Gastroesophageal sphincter (tissue), 4 donors: ENCODE measurements at places on chromosomes 5 and 9.

DNA sequence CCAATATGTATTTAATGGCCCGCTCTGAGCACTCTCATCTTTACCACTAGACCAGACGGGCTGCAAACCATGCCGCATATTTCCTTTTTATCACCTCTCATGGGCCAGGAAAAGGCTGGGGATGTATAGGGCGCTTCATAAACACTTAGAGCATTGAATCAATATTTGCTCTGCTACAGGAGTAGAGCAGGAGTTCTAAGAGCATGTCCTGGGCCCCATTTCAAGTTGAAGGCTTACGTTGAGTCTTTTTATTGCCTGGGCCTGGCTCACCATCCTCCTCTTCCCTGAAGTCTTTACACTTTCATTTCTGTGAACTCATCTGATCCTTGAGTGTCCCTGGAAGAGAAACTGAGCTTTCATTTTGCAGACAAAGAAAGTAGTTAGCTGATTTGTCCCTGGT is 112.4 kb downstream of the FSTL4 start:
- no peak for ATAC-seq

DNA sequence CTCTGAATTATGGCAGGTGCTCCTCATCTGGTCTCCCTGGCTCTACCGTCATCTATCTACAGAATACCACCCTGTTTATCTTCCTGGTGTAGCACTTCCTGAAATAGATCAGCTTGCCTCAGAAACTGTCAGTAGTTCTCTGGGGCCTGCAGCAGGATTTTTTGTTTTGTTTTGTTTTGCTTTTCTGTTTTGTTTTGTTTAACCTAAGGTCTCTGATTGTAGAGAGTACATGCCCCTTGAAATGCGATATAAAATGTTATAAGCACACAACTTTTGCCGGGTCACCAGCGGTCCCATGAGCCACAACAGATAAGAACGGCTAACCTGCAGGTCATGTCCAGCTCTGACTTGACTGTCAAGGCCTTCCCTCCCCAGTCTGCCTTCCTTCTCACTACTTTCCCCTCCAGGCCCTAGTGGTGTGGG is 26.6 kb upstream of the CREBRF start:
- ATAC-seq = no peak

DNA sequence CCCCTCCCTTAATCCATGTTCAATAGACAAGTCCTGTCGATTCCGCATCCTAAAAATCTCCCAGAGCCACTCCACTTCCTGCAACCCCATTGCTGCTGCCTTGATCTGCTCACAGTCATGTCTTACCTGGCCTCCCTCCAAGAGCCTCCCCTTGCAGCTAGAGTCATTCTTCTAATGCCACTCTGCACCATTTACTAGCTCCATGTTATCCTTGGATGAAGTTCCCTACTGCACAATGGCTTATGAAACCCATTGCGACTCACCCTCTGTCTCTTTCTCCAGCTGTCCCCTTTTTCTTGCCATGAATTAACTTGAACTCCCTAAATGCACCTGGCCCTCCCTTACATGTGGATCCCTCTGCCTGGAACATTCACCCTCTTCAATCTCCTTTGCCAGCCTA is 39.5 kb downstream of the MEGF10 start:
- no peak for ATAC-seq

DNA sequence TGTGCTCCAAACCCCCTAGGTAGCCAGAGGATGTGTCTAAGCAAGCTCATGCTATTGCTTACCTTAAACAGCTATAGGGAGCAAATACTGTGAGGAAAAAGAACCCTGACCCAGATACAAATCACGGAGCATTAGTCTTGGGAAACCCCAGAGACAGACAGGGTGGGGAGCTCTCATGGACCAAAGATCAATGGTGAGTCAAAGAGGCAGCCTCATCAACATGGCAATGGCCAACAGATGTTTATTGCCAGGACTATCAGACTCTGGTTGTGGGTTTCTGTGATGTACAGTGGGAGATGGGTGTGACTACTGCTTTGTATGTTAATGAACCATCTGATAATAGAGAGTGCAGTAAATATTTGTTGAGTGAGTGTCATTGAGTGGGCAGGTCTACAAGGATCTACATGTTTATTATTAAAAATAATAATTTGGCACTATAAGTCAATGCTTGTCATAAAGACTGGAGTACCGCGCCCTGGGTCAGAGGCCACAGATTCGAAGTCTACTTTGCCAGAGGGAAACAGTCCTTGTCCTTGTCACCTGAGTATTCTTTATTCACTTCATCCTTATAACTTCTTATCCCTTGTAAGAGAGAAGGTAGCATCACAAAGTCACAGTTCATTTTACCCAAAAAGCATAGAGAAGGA is 56.5 kb upstream of the RAI14 start:
- no peak for ATAC-seq

DNA sequence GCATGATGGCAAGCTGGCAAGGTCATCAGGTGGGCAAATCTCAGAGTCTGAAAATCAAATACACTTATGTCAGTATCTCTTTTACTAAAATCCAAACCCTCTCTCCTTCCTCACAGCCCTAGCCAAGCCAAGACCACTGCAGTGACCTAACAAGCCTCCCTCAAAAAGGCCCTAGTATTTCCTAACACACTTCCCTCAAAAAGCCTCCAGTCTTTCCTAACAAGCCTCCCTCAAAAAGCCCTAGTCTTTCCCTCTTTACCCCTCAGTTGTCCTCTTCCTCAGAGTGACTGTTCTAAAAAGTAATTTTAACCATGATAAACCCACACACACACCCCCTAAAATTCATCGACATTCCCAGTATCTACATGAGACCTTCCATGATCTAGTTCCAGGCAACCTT is 140.0 kb downstream of the CDK5RAP2 start:
- no peak for ATAC-seq

GRCh38 chr9:124594225-124594624 is 87.0 kb upstream of the NR5A1 start:
- no peak for ATAC-seq

DNA sequence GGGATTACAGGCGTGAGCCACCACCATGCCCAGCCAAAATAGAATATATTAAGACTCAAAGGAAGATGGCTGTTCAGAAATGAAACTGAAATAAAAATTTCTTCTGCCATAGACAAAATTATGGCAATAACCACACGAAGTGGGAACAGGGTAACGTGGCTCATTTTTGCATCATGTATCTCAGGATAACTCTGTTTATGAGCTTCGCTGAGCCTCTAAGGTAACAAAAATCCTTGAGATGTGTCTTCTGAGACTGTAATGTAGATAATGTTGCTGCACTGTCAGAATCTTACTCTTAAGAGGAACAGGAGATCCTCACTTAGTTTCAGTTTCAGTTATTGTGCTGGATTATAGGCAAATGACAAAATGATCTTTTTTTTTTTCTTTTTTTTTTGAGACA is 153.8 kb downstream of the GOLPH3 start:
- ATAC-seq = no peak

- no peak for ATAC-seq
These were observed 95.4 kb upstream of the PRDM9 start for GRCh38 chr5:23411994-23412393.

DNA sequence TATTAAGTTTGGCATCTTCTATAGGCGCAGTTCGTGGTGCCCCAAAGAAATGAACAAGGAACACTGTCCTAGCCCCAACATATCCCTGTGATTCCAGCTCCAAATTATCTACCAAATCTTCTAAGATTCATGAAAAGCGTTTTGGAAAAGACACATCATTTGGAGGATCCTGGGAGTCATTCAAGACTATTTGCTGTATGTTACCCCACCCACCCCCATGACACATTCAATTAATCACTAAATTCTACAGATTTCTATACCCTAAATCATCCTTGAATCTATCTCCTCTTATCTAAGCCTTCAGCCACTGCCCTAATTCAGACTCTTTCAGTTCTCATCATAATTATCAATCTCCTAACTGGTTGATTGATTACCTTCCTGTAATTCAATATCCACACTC is 5.5 kb upstream of the RUSC2 start:
- ATAC-seq = no peak

DNA sequence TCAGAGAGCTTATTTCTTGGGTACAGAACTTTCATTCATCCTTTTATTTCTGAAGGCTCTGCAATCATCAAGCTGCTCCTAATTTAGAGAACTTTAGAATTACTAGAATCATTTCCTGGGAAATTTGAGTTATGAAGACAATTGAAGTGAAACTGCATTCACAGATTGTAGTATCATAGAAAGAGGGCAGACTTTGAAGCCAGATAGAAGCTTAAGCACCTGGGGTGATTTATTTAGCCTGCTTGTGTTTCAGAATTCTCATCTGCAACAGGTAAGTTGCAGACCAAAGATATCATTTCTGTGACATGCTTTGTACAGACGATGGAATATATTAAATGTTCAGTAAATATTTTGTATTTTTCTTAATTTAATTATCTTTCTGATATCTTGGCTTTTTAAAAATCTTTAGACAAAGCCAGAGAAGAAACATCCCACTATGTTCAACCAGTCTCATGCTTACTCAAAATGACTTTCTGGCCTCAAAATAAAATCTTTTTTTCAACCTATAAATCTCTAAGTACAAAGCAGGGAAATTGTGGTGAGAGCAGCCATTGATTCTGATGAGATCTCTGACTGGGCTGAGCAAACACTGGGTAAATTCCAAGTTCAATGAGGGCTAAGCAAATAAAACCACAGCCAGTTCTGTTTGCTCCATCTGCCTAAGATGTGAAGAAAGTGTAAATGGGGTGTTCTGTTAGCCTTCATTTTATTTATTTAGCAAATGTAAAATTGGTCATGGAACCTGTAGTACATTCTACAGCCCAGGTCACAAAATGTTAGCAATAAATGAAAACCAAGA is 264.7 kb upstream of the CCNG1 start:
- ATAC-seq = no peak

DNA sequence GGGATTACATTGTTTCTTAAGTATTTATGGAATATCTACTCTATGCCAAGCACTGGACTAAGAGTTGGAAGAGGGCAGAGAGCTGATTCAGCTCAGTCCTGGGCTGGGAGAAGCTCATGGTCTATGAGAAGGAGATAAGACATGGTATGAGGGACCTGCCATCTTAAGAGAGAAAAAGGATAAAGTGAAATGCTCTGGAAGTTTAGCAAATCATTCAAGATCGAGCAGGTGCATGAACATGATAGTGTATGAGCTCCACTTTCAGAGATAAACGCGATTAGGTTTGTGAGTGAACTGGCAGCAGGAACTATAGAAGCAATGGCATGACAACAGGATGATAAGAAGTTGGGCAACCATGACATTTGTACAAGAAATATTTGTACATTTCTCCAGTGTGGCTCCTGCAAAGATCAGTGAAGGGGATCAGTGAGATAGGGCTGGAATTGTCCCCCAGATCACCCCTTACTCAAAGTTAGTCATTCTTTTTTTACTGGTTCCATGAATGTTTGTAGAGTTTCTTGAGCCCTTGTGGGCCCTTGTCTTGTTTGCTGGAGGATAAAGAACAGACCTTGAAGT is 26.6 kb upstream of the CCDC180 start:
- no peak for ATAC-seq

DNA sequence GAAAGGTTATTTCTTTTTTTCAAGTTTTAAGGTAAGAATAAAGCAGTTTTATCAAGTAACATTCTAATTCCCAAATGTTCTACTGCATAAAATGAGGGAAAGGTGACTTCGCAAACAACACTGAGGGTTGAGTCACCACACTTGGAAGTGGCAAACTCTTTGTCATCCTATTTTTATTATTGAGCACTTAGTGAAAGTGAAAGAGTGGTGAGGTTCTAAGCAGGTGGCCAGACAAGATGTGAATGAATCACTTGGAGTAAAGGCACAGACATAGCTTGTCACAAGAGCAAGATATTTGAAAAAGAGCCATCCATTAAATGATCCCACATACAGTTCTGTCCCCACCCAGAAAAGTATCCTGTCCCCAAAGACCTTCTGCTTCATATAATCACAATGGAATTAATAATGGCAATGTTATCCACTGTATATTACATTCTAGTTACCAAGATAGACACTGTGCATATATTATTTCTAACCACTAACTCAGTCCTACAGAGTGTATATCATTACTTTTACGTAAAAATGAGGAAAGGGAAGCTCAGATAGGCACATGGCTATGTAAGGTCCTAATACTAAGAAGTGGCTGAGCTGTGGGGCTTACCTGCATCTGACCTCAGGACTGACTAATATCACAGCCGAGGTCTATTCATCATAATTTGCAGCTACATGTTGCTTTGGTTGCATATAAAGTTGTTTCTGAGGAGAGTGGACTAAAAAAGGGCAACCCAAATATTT is 730.4 kb upstream of the MEF2C start:
- no peak for ATAC-seq

GRCh38 chr9:9620736-9621135 is 992.1 kb downstream of the PTPRD start:
- ATAC-seq = no peak

DNA sequence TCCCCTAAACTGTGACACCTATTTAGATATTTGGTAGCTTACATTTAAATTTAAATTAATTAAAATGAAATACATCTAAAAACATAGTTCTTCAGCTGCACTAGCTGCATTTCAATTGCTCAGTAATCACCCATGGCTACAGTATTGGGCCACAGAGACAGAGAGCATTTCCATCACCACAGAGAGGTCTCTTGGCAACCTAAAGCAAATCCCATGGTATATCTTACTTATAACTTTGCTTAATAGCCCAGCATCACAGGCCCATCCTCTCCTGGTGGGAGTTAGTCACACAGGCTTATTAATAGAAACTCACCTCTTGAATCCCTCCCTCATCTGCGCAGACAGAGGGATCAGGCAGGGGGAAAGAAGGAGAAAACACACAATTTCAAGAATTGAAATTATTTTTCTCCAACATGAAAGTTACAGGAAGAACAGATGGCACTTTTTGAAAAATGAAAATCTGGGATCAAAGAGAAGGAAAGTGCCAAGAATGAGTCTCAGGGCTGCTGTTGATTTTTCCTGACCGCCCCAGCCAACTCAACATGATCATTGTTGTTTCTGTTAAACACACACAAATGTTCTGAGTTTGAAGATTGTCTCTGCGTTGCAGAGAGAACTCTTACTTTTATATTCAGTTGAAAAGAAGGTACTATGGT is 144.6 kb downstream of the CMYA5 start:
- ATAC-seq = no peak

GRCh38 chr5:117457656-117458055 is 883.0 kb upstream of the SEMA6A start:
- no peak for ATAC-seq

GRCh38 chr5:88539026-88539425 is 270.4 kb upstream of the TMEM161B start:
- no peak for ATAC-seq
